ENCODE measurements at places on chromosomes 16 and 17. TPM values are rescaled to one million over a fixed set of nuclear protein-coding genes. Genes with fewer than 3 reads are reported as not detected.

TBX2 gene
- total RNA-seq = 0.21 TPM

GRCh38 chr16:87822108-87822970, 47.0 kb downstream of the SLC7A5 start:
- 0 out of 2 replicates have a peak overlapping the region, but pooled peaks have one; percentile 65 for H3K27ac ChIP-seq
- H3K4me1 ChIP-seq = peaks cover 64% of the 10 kb centered on the region
- no peaks in the 10 kb centered on the region for H3K27me3 ChIP-seq
- peaks cover 5% of the 10 kb centered on the region for H3K36me3 ChIP-seq

DNA sequence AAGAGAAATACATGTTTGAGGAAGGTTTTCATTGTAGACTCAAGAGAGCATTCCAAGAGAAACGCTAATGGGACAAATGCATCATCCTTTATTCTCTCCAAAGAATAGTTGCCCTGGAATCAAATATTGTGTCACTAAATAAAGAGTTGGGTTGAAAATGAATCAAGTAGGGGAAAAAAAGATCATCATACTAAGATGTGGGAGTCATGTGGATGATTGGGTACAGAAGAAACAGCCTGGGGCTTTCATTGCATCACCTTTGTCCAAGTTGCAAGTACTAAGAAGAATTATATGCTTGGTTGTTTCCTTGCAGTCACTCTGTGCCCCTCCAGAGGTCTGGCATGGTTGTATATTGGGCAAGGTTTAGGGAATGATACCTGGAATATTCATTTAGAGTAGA, 658.9 kb downstream of the TOX3 start:
- H3K36me3 ChIP-seq = 0 out of 2 replicates have a peak, but pooled peaks cover 2% of the 10 kb centered on the region
- H3K4me3 ChIP-seq = no peak overlapping the region
- no peaks in the 10 kb centered on the region for H3K27me3 ChIP-seq

RNF43 gene
- total RNA-seq = 3.5 TPM

DNA sequence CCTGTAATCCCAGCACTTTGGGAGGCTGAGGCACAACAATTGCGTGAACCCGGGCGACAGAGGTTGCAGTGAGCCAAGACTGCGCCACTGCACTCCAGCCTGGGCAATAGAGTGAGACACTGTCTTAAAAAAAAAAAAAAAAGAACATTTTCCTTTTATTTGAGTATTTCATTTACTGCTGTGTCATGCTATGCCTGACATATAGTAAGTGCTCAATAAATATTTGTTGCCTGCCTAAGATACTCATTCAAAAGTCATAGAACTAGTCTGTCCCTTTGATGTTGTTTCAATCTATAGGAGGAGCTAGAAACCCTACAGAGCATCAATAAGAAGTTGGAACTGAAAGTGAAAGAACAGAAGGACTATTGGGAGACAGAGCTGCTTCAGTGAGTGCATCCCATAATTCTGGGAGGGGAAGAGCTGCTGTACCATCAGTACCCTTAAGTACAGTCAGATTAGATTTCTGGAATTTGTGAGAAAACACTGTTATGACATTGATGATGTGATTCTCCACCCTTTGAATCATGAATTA, 20.0 kb downstream of the CALCOCO2 start:
- H3K36me3 ChIP-seq = peaks cover 10% of the 10 kb centered on the region
- 0 out of 2 replicates have a peak, but pooled peaks cover 9% of the 10 kb centered on the region for H3K4me1 ChIP-seq
- H3K4me3 ChIP-seq = no peak overlapping the region
- no peaks in the 10 kb centered on the region for H3K27me3 ChIP-seq
- DNase-seq = no peak

GRCh38 chr16:53881371-53881770, 177.4 kb downstream of the FTO start:
- DNase-seq = no peak
- no peaks in the 10 kb centered on the region for H3K27me3 ChIP-seq
- H3K27ac ChIP-seq = no peak overlapping the region
- H3K4me3 ChIP-seq = no peak overlapping the region

GRCh38 chr16:560204-560700, at the start of gene PRR35:
Gene PRR35 (plus strand): TSS chr16:560394. CDS start chr16:563295, 2,901 bp downstream.
- H3K27ac ChIP-seq = no peak within 1 kb of the TSS
- peak within 1 kb of the TSS; percentile 62 for H3K4me3 ChIP-seq
- H3K36me3 ChIP-seq = no peaks in the 10 kb centered on the region
- DNase-seq = no peak

DNA sequence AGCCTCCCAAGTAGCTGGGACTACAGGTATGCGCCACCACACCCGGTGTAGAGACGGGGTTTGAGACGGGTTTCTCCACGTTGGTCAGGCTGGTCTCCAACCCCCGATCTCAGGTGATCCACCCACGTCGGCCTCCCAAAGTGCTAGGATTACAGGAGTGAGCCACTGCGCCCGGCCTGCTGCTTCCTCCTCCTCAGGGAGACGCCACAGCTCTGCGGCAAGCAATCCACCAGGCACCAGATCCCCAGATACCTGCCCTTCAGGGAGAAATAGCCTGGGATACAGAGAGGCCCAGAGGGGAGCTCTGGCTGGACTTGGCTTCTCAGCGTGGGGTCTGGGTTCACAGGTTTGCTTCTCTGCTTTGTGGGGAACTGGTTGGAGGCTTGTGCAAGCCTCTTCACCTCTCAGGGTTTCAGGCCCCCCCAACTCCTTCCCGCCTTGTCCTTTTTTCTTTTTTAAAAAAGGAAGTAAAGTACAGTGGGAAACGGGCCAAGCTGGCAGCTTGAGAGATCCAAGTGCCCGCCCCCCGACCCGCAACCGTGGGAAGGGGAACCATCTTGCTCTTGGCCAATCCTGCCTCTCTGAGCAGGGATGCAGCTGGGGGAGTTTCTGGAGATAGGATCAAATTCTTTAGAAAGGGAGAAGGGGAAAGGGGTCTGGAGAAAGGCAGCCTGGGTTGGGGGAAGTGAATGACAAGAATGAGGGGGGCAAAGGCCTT, 2.6 kb upstream of the SPHK1 start:
- peaks cover 47% of the 10 kb centered on the region for H3K27me3 ChIP-seq
- H3K36me3 ChIP-seq = no peaks in the 10 kb centered on the region
- peak overlapping the region; percentile 92 for H3K4me3 ChIP-seq
- H3K27ac ChIP-seq = no peak overlapping the region
- DNase-seq = no peak

HOXB1 gene
- total RNA-seq = 0.41 TPM

DNA sequence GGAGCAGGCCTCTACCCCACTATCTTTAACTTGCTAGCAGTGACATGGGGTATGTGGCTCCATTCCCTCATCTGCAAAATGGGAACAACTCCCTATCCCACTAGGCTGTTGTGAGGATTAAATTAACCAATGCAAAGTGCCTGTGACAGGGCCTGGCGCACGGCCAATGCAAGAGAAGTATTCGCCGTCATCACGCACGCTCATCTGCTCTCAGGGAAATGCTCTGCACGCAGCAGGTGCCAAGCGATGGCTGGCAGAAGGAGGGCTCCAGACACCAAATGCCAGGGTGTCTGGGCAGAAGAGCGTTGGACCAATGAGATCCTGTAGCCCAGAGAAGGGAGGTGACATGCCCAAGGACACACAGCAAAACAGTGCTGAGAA, 17.3 kb downstream of the FAM83G start:
- DNase-seq = no peak
- H3K36me3 ChIP-seq = peaks cover 14% of the 10 kb centered on the region
- no peak overlapping the region for H3K27ac ChIP-seq
- no peaks in the 10 kb centered on the region for H3K27me3 ChIP-seq

CSH1 gene
- total RNA-seq = not detected

DNA sequence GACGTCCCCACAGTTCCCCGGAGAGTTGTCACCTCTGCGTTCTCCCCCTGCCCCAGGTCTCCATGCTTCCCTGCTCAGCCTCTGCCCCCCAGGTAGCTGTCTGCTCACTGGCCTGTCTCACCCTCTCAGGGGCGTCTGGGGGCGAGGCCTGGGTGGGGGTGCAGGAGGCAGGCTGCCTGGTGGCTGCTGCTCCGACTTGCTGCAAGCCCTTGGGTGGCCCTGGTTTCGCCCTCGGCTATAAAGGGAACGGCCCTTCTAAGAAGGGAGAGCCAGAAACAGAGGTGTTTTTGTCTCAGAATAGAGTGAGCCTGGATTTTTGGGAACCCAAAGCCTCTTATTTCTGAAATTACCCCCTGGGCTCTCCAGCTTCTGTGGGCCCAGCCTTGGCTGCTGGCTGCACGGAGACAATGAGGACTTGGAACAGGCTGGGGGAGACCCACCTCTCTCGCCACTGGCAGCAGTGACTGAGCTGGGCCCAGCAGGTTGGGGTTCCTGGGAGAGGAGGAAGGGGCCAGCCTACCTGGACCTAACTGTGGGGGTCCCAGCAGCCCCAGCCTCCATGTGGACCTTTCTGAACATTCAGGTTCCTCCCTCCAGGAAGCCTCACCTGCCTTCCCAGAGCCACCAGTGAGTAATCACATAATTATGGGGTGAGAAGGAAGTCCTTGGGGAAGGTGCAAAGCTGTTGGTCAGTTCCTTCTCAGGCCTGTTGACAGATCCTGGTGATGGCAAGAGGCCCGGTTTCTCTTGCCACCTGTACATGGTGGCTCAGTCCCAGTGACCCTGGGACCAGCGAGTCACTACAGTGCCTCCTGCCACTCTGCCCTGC, 15.5 kb upstream of the SPNS2 start:
- peaks cover 7% of the 10 kb centered on the region for H3K4me1 ChIP-seq
- H3K36me3 ChIP-seq = no peaks in the 10 kb centered on the region
- H3K27me3 ChIP-seq = no peaks in the 10 kb centered on the region

- H3K4me3 ChIP-seq = no peak overlapping the region
- H3K36me3 ChIP-seq = peaks cover 18% of the 10 kb centered on the region
- peak overlapping the region; percentile 38 for H3K27ac ChIP-seq
- no peaks in the 10 kb centered on the region for H3K27me3 ChIP-seq
- 0 out of 2 replicates have a peak, but pooled peaks cover 3% of the 10 kb centered on the region for H3K4me1 ChIP-seq
These were observed 7.7 kb downstream of the NSRP1 start for GRCh38 chr17:30124273-30124796.

SPIRE2 gene
- 21.1 TPM for total RNA-seq

DNA sequence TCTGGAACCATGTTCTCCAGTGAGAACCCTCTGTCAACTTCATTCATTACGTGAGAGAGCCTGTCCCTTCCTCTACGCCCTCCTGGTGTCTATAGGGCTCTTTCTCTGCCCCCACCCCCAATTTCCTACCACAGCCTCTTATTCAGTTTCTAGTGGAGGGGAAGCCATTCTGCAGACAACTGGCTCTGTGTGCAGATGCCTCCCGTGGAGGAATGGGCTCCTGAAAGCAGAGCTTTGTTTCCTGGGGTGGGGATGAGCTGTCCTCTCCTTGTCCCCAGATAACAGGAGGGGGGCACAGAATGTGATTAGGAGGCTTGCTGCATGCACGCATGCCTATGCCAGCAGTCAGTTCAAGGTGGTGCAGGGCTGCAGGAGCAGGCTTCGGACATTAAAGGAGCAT, 31.6 kb downstream of the MMP15 start:
- no peaks in the 10 kb centered on the region for H3K27me3 ChIP-seq
- no peak overlapping the region for H3K4me3 ChIP-seq
- no peaks in the 10 kb centered on the region for H3K36me3 ChIP-seq
- no peaks in the 10 kb centered on the region for H3K4me1 ChIP-seq

SLC35G6 gene
- total RNA-seq = 0.18 TPM

MMP28 gene
- total RNA-seq = not detected

GRB7 gene
- total RNA-seq = 42.4 TPM

- no peaks in the 10 kb centered on the region for H3K27me3 ChIP-seq
- no peak for DNase-seq
- H3K36me3 ChIP-seq = 0 out of 2 replicates have a peak, but pooled peaks cover 2% of the 10 kb centered on the region
- H3K27ac ChIP-seq = peak overlapping the region; percentile 63
- H3K4me1 ChIP-seq = peaks cover 43% of the 10 kb centered on the region
These were observed 6.3 kb downstream of the TBC1D16 start for GRCh38 chr17:80029258-80029974.

All from WTC11 (cell line).